ENCODE measurements at places on chromosomes 12 and 14. TPM values are rescaled to one million over a fixed set of nuclear protein-coding genes. Genes with fewer than 3 reads are reported as not detected.

ATP23 gene
- 22.0 TPM for polyA plus RNA-seq

BCL2L14 gene
- not detected for polyA plus RNA-seq

CD27 gene
- 470 TPM for polyA plus RNA-seq

ANKRD33 gene
- polyA plus RNA-seq = not detected

AQP2 gene
- not detected for polyA plus RNA-seq

CELA1 gene
- polyA plus RNA-seq = 0.71 TPM

IFT43 gene
- polyA plus RNA-seq = 14.2 TPM

TAS2R19 gene
- 0.52 TPM for polyA plus RNA-seq

PPP1R3E gene
- 2.0 TPM for polyA plus RNA-seq

PTGER2 gene
- 289 TPM for polyA plus RNA-seq

TBC1D30 gene
- not detected for polyA plus RNA-seq

TAMALIN gene
- polyA plus RNA-seq = 1.4 TPM

MUCL1 gene
- not detected for polyA plus RNA-seq

- no peaks in the 10 kb centered on the region for H3K27me3 ChIP-seq
- no peak for DNase-seq
- H3K27ac ChIP-seq = no peak overlapping the region
- no peaks in the 10 kb centered on the region for H3K4me1 ChIP-seq
These were observed 16.2 kb downstream of the ABHD4 start for GRCh38 chr14:22614240-22614799.

GRCh38 chr12:68959143-68959858 is 26.3 kb upstream of the CPM start:
- no peak overlapping the region for H3K4me3 ChIP-seq
- no peak for DNase-seq
- no peak overlapping the region for H3K27ac ChIP-seq

DNA sequence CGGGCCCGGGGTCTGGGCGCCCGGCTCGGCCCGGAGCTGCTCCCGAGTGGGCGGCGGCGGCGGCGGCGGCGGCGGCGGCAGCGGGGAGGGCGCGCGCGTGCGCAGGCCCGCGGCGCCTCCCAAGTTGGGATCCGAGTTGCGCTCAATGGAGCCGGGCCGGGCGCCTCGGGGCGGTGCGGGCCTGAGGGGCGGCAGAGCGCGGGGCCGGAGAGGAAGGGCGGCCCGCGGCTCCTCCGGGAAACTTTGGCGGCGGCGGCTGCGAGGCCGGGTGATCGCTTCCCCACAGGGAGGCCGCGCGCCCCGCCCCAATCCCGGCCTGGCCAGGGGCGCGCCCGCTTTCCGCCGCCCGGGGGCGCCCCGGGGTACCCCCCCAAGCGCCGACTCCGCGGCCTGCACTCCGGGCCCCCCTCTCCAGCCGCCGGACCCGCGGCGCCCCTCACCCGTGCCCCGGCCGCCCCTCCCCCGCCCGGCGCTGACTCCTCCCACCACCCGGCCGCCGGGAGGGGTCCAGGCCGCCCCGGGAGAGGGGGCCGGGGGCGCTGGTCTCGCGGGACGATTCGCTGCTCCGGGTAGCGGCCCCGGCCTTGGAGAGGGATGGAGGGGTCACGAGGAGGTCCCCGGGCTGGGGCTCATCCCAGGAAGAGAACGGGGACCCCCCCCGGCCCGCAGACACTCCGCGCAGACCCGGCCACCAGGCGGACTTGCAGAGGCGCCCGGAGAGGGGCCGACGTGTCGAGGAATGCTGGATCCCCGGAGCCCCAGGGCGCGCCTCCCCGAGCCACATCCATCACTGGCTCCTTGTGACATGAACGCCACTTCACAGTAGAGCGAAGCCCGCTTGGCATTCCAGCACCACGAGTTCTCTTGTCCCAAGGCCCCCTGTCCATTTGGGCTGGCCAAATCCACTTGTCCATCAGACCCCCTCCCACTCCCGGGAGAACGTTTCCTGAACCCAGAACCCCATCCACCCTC is at the start of gene RILPL1:
Gene RILPL1, minus strand, starts transcription at position 48 of the 972 bp plus-strand sequence. CDS start 237 bp downstream, outside the sequence.
- H3K4me3 ChIP-seq = peak within 1 kb of the TSS; percentile 64
- no peaks in the 10 kb centered on the region for H3K27me3 ChIP-seq
- H3K27ac ChIP-seq = no peak within 1 kb of the TSS
- H3K4me1 ChIP-seq = peaks cover 18% of the 10 kb centered on the region
- no peaks in the 10 kb centered on the region for H3K36me3 ChIP-seq
- DNase-seq = peak; percentile 59

GRCh38 chr14:72625689-72626088 is 268.2 kb downstream of the DPF3 start:
- H3K27ac ChIP-seq = no peak overlapping the region
- no peaks in the 10 kb centered on the region for H3K36me3 ChIP-seq
- no peak overlapping the region for H3K4me3 ChIP-seq

DNA sequence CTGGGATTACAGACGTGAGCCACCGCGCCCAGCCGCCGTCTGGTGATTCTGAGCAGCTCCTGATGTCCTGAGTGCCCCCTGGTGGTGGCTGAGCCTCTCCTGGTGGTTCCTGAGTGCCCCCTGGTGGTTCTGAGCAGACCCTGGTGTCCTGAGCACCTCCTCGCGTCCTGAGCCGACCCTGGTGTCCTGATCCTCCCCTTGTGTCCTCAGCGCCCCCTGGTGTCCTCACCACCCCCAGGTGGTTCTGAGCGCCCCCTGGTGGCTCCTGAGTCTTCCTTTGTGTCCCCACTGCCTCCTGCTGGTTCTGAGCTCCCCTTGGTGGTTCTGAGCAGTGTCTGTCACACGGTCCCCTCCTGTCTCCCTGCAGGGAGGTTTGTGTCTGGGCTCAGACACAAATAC is 1304.9 kb downstream of the TMEM121 start:
- peaks cover 6% of the 10 kb centered on the region for H3K27me3 ChIP-seq
- H3K4me1 ChIP-seq = no peaks in the 10 kb centered on the region
- H3K4me3 ChIP-seq = no peak overlapping the region
- peak; percentile 12 for DNase-seq
- no peaks in the 10 kb centered on the region for H3K36me3 ChIP-seq
- no peak overlapping the region for H3K27ac ChIP-seq

GRCh38 chr12:18429366-18429765 is 168.0 kb downstream of the PIK3C2G start:
- H3K27me3 ChIP-seq = no peaks in the 10 kb centered on the region
- H3K27ac ChIP-seq = no peak overlapping the region
- no peak for DNase-seq
- no peak overlapping the region for H3K4me3 ChIP-seq
- H3K4me1 ChIP-seq = no peaks in the 10 kb centered on the region

DNA sequence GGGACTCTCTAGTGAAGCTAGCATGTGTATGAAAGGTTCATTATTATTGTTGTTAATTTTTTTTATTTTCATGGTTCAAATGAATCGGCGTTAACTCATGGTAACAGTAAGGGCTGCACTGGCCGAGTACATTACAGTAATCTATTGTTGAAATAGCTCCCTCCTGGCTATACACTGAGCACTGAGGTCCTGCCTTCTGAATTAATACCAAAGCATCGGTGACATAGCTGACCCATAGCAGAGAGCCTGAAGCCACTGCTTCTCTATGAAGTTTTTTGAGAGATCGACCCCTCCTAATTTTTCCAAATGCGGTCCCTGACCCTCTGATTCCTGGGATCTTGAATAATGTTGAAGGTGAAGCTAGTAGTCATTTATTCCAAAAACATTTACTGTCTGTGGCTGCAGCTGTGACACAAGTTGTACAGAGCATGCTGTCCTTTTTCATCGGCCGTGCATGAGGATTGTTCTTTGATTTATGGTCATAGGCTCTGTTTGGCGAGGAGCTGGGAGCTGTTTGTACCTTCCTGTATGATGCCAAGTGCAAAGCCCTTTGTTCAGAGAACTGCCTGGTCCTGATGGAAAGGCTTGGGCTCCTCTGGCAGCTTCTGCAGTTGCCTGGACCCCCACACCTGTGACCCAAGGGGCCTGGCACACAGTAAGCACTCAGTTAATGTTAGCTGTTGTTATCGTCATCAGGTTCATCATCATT is 486.5 kb downstream of the EGLN3 start:
- H3K36me3 ChIP-seq = no peaks in the 10 kb centered on the region
- no peaks in the 10 kb centered on the region for H3K27me3 ChIP-seq
- no peak for DNase-seq
- no peaks in the 10 kb centered on the region for H3K4me1 ChIP-seq
- H3K4me3 ChIP-seq = no peak overlapping the region

GRCh38 chr12:88388566-88389540 is 191.4 kb downstream of the KITLG start:
- H3K4me1 ChIP-seq = no peaks in the 10 kb centered on the region
- no peaks in the 10 kb centered on the region for H3K27me3 ChIP-seq
- H3K36me3 ChIP-seq = no peaks in the 10 kb centered on the region

- no peaks in the 10 kb centered on the region for H3K36me3 ChIP-seq
- H3K27ac ChIP-seq = no peak overlapping the region
- no peak overlapping the region for H3K4me3 ChIP-seq
- no peaks in the 10 kb centered on the region for H3K27me3 ChIP-seq
These were observed 10.6 kb downstream of the CD163L1 start for GRCh38 chr12:7433276-7433822.

DNA sequence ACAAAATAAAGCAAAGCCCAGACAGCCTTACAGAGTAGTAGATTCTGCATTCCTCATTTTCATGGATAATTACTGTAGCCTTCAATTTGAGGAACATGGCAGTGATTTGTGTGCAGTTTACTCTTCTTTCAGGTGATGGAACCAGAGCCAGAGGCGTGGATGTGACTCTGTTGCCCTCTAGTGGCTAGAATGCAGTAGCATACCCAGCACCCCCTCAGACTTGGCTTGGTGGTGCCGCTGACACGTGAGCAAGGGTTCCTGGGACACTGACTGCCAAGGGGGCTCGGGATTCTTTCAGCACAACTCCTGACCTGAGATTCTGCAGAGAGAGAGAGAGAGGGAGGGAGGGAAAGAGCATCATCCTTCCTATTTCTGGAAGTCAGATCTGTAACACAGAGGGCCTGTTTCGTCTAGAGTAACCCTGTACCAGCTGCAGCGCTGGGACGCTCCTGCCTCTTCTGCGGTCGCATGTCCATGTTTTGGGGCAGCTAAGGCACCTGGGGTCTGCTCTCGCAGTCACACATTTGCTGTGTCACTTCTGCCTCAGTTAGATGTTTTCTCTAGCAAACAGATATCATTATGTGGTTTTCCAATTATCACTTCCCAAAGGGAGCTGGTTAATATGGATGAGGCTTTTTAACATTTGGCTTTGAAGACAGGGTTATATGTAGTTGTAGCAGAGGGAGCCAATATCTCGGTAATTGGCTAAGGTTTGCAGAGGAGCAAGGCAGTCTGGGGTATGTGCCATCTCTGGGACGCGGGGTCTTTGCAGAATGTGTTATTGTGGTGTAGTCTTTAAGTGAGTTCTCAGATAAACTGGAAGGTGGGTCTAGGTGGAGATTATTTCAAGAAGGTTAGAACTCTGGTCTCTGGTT is 428.1 kb downstream of the NRXN3 start:
- no peak for DNase-seq
- no peak overlapping the region for H3K4me3 ChIP-seq
- no peaks in the 10 kb centered on the region for H3K36me3 ChIP-seq
- H3K27ac ChIP-seq = no peak overlapping the region

DNA sequence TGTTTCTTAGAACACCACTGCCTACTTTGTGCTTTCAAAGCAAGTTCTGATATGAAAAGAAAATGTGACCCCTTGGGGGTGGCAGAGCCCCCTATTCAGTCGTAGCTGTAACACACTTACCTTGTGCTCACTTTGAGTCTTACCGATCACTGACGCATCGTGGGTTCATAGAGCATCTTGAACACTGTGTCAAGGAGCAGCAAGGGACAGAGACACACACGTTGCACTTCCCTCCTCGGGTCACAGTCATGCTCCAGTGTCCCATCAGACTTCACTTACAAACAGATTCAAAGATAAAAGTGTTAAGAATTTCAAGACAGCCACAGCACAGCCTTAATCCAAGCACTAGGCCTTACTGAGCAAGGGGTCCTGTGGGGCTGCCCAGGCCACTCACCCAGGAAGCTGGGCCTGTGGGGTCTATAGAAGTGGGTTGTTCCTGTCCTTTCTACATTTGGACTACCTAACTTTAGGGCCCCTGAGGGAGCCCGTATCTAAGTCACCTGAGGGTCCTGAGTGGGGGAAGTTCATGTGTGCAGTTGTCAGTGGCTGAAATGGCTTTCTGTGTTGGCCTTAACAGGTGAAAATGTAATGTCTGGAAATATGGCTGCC is 75.4 kb upstream of the BDKRB2 start:
- H3K27ac ChIP-seq = no peak overlapping the region
- H3K27me3 ChIP-seq = no peaks in the 10 kb centered on the region
- no peak for DNase-seq
- H3K4me3 ChIP-seq = no peak overlapping the region
- no peaks in the 10 kb centered on the region for H3K36me3 ChIP-seq

GRCh38 chr12:6041891-6042290 is 82.6 kb downstream of the VWF start:
- no peak overlapping the region for H3K4me3 ChIP-seq
- no peak for DNase-seq
- no peak overlapping the region for H3K27ac ChIP-seq
- no peaks in the 10 kb centered on the region for H3K36me3 ChIP-seq

DNA sequence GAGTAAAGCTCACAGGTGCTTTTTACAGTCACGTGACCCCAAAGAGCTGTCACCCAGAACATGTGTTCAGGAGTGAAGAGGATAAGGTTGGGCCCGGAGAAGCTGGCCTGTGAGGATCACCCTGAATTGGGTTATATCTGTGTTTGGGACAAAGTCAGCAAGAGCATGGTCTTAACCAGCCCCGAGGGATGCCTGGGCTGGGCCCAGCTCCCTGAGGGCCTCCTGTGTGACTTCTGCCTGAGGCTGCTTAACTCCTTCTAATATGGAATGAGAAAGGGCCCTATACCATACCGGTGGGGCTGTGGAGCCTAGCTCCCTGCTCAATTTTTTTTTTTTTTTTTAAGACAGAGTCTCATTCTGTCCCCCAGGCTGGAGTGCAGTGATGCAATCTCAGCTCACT is 2.5 kb downstream of the CDCA4 start:
- no peaks in the 10 kb centered on the region for H3K36me3 ChIP-seq
- no peaks in the 10 kb centered on the region for H3K27me3 ChIP-seq
- no peak for DNase-seq
- no peak overlapping the region for H3K4me3 ChIP-seq
- no peak overlapping the region for H3K27ac ChIP-seq

- no peak for DNase-seq
- H3K27me3 ChIP-seq = no peaks in the 10 kb centered on the region
- H3K36me3 ChIP-seq = no peaks in the 10 kb centered on the region
These were observed 133.7 kb upstream of the DCN start for GRCh38 chr12:91316161-91316906.

- H3K27ac ChIP-seq = no peak overlapping the region
- H3K4me1 ChIP-seq = no peaks in the 10 kb centered on the region
- H3K4me3 ChIP-seq = no peak overlapping the region
- no peaks in the 10 kb centered on the region for H3K36me3 ChIP-seq
- H3K27me3 ChIP-seq = no peaks in the 10 kb centered on the region
- no peak for DNase-seq
These were observed 56.5 kb upstream of the PCNX4 start for GRCh38 chr14:60035177-60035576.

DNA sequence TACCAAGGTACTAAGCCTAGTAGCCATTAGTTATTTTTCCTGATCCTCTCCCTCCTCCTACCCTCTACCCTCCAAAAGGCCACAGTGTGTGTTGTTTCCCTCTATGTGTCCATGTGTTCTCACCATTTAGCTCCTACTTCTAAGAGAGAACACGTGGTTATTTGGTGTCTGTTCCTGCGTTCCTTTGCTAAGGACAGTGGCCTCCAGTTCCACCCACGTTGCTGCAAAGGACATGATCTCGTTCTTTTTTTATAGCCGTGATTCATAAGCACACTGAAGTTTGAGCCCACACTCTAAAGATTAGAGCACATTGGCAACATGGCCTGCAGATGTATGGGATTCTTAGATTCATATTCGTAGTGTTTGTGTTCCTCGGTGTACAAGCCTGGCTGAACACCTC is 8.1 kb upstream of the STX2 start:
- no peaks in the 10 kb centered on the region for H3K4me1 ChIP-seq
- no peak overlapping the region for H3K27ac ChIP-seq
- DNase-seq = no peak
- H3K4me3 ChIP-seq = no peak overlapping the region
- no peaks in the 10 kb centered on the region for H3K27me3 ChIP-seq
- no peaks in the 10 kb centered on the region for H3K36me3 ChIP-seq
